Mammary epithelial cell (primary cell): ENCODE measurements at places on chromosomes 2 and 18. TPM values are rescaled to one million over a fixed set of nuclear protein-coding genes. Genes with fewer than 3 reads are reported as not detected.

The PLB1 gene
- 2.0 TPM for polyA plus RNA-seq

The CD28 gene
- not detected for polyA plus RNA-seq

GRCh38 chr2:101025561-101025960 lies 23.5 kb downstream of the RPL31 start:
- DNase-seq = no peak

DNA sequence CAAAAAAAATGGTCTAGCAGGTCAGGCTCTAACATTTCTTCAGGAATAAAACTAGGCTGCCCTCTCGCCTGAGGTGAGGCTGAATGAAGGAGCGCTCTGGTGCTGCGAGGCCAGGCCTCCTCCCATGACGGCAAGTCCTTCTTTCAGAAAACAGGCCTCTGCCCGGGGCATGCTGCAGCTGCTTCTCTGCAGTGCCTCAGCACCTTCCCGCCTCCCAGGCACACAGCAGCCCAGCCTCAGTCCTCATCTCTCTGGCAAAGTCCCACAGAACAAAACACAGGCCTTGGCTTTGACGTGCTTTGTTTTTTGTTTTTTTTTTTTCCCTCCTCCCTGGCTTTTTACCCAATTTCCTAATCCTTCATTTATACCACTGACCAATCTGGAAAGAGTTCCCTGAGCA lies 74.8 kb downstream of the BCL11A start:
- DNase-seq = no peak

GRCh38 chr2:149564097-149564496 lies 23.5 kb downstream of the MMADHC start:
- no peak for DNase-seq
